ENCODE measurements at places on chromosomes 11 and 22.

GRCh38 chr11:26580929-26581328, 8.9 kb upstream of the MUC15 start:
- no peak for DNase-seq

GRCh38 chr11:92758241-92758780, 211.1 kb upstream of the MTNR1B start:
- no peak for DNase-seq

DNA sequence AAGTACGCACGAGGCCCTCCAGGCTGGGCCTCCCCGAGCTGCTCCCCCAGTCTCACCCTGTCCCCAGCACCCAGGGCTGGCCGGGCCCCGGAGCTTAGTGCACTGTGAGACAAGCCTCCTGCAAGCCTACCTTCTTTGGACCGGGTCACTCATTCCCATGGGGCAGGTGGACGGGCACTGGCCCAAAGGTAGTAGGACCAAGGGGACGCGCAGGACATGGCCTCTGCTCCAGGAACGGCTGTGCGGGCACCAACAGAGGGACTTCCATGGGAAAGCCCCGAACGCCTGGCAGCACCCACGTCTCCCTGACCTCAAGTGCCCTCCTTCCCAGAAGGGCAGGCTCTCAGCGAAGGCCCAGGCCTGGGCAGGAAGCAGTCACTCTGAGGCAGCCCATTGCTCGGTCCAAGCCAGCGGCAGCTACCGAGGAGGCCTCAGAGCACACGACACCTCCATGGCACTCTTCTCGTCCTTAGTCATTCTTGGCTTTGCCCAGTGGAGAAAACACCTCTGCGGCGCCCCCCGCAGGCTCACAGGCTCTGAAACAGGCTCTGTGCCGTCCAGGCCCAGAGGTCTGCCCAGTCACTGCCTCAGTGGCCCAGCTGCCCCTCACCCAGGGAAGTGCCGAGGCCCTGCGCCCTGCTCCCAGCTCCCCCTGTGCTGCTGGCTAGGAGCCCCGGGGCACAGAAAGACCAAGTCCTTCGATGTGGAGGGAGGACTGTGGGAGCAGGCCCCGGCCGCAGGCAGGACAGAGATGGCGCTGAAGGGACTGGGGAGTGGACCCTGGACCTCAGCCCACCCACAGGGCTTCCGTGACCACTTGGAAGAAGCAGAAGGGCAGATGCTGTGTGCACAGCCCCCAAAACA, 3.8 kb downstream of the MOB2 start:
- no peak for DNase-seq

DNA sequence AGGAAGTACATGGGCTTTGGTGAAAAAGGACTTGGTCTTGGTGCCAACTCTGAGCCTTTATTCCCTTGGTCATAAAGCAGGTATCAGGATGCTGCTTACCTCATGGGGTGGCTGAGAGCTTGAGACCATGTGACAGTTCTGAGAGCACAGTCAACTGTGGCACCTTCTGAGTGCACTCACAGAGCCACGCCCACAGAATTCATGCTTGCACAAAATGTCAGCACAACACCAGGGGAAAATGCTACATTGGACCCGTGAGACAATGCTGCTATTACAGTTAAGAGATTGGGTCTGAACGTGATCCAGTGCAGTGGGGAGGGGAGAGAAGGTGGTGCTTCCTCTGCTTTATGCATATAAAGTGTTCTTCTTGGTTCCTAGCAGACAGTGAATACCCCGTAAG, 79.5 kb upstream of the SPON1 start:
- no peak for DNase-seq

GRCh38 chr11:107257710-107258109, 199.9 kb downstream of the CWF19L2 start:
- DNase-seq: no peak

GRCh38 chr11:62588966-62589637, 2.2 kb downstream of the TUT1 start:
- no peak for DNase-seq

DNA sequence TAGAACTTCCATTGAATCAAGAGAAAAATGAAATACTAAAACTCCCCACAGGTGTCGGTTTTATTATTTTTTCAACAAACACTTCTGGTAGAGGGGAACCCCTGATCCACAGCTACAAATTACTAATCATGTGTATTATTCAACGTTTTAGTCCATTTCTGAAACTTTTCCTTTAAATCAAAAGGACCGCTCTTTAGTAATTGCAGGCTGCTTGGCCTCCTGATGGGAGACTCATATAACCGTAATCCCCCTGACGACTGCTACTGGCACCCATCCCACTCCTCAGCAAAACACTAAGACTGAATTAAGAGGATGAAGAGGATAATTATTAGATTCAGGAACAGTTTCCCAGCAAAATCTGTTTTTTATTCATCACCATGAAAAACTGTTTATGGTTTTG, 46.4 kb downstream of the PAX6 start:
- DNase-seq: no peak

- DNase-seq: no peak
These were observed 94.3 kb upstream of the CTSC start for GRCh38 chr11:88431675-88432341.

GRCh38 chr22:44330744-44331660, 18.3 kb upstream of the SHISAL1 start:
- DNase-seq: no peak

DNA sequence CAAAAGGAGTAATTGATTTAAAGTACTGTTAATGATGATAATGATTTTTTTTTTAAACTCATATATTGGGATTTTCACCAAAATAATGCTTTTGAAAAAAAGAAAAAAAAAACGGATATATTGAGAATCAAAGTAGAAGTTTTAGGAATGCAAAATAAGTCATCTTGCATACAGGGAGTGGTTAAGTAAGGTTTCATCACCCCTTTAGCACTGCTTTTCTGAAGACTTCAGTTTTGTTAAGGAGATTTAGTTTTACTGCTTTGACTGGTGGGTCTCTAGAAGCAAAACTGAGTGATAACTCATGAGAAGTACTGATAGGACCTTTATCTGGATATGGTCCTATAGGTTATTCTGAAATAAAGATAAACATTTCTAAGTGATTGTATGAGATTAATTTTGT, 43.9 kb downstream of the RRM1 start:
- DNase-seq: no peak

GRCh38 chr22:26336773-26337172, 92.3 kb upstream of the ASPHD2 start:
- DNase-seq: no peak

- DNase-seq: no peak
These were observed 47.7 kb upstream of the PPP6R3 start for GRCh38 chr11:68412593-68413475.

GRCh38 chr11:35122308-35122707, 16.7 kb upstream of the CD44 start:
- no peak for DNase-seq

DNA sequence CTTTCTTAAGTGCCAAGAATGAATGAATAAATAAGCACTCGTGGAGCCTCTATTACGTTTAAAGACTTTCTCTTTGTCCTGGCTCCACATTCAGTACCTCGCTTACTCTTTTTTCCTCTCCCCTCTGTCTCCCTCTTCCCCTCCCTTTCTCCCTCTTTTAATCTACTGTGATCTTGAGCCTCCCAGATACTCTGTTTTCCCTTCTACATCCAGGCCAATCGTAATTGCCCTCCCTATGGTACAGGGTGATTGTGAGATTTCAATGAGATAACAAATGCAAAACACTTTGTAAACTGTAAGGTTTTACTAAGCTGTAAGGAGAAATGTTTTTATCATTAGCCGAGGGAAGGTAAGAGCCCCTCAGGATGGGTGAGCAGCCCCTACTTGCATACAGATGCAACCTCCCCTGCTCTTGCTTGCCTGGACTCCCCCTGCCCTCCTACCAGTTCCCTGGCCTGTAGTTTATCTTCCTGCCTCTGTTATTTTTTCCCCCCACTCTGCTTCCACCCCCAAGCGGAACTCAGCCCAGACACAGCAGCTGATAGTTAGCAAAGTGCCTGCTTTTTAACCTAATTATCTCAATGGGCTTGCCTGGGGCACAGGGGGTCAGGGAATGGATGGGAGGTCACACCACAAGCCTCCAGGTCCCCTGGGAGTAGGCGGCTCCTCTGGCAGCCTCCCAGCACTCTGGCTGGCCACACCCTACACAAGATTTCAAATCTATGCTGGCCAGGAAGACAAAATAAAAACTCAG, 76.9 kb upstream of the CADM1 start:
- DNase-seq: no peak

- no peak for DNase-seq
These were observed 3.3 kb upstream of the SUSD2 start for GRCh38 chr22:24178021-24178431.

DNA sequence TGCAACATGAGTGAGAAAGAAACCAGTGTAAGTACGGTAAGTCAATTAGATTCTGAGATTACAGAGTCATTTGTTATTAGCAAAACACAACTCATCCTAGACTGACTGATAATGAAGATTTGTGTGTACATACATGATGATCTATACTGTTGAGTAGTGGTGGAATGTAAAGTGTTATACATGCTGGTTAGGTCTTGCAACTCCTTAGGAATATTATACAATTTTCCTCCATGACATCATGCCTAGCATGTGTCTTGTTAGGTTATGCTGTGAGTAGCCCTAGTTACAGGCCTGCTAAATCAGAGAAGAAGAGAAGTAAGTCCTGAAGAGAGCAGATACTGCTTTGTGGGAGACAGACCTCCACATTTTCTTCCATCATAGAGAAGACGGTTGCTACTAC, 880.6 kb downstream of the LUZP2 start:
- no peak for DNase-seq

- DNase-seq: no peak
These were observed 5.0 kb downstream of the INCENP start for GRCh38 chr11:62128835-62129234.

GRCh38 chr11:70470127-70470526, 71.8 kb downstream of the CTTN start:
- DNase-seq: peak; percentile 16

- no peak for DNase-seq
These were observed 186.5 kb downstream of the SNX19 start for GRCh38 chr11:130729678-130730300.

DNA sequence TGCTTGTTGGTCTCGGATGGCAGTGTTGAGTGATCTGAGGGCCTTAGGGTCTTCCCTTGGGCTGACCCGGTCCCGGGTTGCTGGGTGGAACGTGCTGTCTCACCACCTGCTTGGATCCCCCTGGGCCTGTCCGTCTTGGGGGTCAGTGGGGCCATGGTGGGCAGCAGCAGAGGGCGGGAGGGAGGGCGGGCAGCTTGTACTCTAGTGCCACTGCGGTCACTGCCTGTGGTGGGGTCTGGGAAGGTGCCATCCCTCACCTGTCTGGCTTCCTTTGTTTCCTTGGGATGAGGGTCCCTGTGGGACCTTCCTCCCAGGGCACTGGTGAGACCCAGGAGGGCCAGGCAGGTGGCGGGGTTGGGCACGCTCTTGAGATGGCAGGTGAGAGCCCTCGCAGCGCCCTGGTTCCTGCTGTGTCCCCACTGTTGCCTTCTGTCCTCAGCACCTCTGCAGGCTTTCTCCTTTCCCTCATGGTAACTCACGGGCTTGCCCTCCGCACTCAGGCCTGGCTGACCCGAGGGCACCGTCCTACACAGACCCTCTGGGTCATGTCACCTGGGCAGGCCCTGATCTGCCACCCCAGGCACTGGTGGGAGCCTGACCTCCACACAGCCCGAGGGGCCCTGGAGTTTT, 34.2 kb downstream of the TBC1D22A start:
- DNase-seq: peak; percentile 23

GRCh38 chr22:49359076-49359475, 468.6 kb downstream of the BRD1 start:
- no peak for DNase-seq

- DNase-seq: no peak
These were observed 25.8 kb downstream of the NF2 start for GRCh38 chr22:29628996-29629902.

DNA sequence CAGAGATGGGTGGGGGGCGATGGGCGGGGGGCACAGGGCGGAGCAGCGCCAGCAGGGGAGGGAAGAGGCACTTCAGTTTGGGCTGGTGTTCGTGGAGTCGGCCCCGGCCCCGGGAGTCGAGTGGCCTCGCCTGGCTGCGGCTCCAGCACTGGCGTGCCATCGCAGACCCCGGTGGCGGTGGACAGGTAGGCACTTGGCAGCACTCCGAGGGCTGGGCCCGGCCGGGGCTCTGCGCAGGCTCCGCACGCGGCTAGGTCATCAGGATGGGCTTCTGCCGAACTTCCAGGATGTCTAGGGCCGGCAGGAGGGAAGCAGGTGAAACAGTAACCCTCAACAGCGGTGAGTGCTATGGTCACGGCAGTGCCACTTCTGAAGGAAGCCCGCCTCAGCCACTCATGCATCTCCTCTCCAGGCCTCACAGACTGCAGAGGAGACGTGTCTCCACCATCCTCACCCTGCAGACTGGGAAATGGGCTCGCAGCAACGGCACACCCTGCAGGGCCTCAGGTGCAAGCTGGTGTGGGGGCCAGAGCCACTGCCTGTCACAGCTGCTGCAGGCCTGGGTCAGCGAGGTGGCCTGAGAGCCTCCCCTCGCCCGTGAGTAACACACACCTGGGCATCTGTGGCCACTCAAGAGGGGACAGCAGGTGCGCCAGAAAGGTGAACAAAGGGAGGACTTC, 33.3 kb downstream of the NUP50 start:
- no peak for DNase-seq

DNA sequence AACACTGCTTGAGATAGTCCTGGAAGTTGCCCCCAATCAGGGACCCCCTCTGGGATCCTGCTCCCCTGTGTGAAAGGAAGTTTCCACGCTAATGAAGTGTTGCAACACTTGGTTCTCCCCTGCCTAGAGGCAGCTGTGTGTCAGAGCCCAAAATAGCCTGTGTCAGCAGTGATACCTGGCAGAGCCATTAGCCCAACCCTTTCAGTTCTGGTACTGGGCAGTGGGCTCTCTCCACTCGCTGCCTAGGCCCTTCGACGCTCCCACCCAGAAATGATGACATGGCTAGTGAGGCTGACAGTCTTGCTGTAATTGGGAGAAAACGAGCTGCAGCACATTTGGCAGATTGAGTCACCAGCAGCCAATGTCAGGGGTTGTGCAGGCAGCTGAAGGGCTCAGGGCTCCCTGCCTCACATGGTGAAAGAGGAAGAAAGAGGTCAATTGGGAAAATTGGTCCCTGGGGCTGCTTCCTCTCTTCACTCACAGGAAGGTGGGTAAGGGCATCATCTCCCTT, 1.4 kb upstream of the NXF1 start:
- no peak for DNase-seq

GRCh38 chr22:42270176-42270509, 310 bp downstream of the TCF20 start:
- no peak for DNase-seq

DNA sequence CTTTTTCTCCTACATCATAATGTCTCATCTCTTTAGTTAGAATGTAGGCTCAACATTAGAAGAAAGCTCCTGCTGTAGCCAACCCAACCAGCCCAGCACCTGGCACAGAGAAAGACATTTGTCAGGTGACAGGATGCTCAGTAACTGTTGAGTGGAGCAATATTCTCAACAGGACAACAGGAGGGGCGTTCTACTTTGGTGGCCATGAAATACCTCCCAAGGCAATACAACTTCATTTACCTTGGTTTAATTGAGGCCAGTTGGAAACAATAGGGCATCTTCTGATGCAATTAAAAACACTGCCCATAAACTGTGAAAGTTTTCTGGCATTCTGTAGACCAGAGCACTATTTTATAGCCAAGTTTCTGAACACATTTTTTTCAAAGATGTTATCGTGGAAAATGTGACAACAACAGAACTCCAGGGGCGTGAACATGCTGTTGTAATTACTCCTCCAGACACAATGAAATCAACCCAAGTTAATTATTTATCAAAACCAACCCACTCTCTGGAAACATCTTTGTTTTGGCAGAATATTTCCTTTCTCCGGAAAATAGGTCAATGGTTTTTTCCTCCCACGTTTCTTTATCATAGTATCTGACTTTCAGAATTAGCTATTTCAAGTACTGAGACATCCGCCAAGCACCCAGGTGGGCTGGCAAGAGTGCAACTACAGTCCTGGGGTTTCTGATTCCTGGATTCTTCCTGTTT, 538.1 kb downstream of the SOX6 start:
- DNase-seq: no peak
